ENCODE measurements at places on chromosomes 16 and 17. TPM values are rescaled to one million over a fixed set of nuclear protein-coding genes. Genes with fewer than 3 reads are reported as not detected.

- no peak for DNase-seq
Measured at GRCh38 chr17:72115781-72116525, 4.9 kb upstream of the SOX9 start.

ADAD2 gene
- not detected for total RNA-seq

DNA sequence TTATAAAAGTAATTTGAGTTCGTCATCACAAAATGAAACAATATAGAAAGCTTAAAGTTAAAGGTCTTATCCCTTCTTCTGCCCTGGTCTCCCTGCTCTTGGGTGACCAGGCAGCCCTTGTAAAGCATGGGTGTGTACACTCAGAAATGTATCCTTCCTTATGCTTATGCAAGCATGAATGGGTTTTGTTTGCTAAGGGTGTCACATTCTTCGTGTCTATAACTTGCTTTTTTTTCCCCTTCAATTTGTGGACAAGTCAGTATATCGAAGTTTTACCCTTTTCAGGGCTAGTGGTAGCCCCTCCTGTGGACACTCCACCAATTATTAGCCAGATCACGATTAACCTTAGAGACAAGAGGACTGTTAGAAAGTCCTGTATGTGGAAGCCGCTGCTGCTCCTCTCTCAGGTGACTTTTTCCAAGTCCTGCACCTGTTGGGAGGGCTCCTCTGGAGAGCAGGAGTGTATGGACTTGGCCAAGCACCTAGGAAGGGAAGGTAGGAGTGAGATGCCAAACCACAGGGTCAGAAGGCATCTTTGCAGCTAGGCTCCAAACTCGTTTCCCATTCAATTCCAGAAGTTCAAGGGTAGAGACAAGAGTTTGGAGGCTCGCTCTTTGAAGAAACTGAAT is 50.9 kb downstream of the LDHD start:
- no peak for DNase-seq

GRCh38 chr16:4659363-4660353 is 33.7 kb upstream of the NUDT16L1 start:
- no peak for DNase-seq

GRCh38 chr17:12522743-12523183 is 142.9 kb upstream of the MYOCD start:
- DNase-seq = no peak

DNA sequence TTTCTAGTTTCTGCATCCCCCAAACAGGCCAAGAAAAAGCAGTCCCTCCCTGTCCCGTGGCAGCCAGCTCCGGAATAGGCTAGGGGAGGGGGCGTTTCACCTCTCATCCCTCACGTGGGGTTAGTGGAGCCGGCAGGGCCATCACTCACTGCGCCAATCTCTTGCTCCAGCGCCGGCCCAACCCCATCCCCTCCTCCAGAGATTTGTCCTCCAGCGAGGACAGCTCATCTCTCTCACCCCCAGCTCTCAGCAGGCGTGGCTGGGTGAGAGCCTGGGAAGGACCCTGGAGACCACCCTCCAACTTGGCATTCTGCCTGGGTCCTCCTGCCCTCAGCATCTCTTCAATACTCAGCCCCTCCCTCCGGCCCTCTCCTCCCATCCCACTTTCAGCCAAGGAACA is 74.1 kb downstream of the TMEM132E start:
- DNase-seq = no peak

DNA sequence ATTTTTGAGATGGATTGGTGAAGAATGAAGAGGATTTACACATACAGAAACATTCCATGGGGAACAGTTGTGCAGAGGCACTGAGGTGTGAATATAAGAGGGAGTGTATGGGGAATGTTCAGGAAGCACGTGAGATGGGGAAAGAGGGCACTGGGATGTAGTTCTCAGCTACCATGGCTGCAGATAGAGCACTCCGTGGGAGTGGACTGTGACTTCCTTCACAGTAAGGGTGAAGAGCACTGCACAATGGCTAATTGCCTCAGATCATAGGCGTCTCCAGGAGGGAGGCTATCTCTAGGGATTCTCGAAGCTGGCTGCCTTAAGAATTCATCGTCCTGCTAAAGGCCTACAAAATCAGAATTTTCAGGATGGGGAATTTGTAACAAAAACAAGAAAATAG is 7.0 kb downstream of the YPEL2 start:
- DNase-seq = no peak

GRCh38 chr17:75698659-75699058 is 22.6 kb upstream of the ITGB4 start:
- no peak for DNase-seq

- DNase-seq = no peak
Measured at GRCh38 chr17:29114141-29114540, 66.1 kb downstream of the MYO18A start.

Measured in activated naive CD8-positive, alpha-beta T cell treated with anti-CD3 and anti-CD28 coated beads, Interleukin-2, amount 10 ng/mL, durations not matched to agents 7 days and 5 days (primary cell).